ENCODE measurements at places on chromosomes 6 and 20. TPM values are rescaled to one million over a fixed set of nuclear protein-coding genes. Genes with fewer than 3 reads are reported as not detected.

GRCh38 chr6:141548966-141549365, 583.8 kb upstream of the GJE1 start:
- no peak overlapping the region for H3K4me3 ChIP-seq
- no peak for DNase-seq
- H3K4me1 ChIP-seq, result peaks cover 10% of the 10 kb centered on the region
- H3K27me3 ChIP-seq, result no peaks in the 10 kb centered on the region
- peaks cover 61% of the 10 kb centered on the region for H3K36me3 ChIP-seq
- no peak overlapping the region for H3K27ac ChIP-seq

- no peaks in the 10 kb centered on the region for H3K36me3 ChIP-seq
- H3K4me3 ChIP-seq, result no peak overlapping the region
- no peak overlapping the region for H3K27ac ChIP-seq
- no peaks in the 10 kb centered on the region for H3K27me3 ChIP-seq
Measured at GRCh38 chr6:155678361-155678760, 222.7 kb upstream of the NOX3 start.

DNA sequence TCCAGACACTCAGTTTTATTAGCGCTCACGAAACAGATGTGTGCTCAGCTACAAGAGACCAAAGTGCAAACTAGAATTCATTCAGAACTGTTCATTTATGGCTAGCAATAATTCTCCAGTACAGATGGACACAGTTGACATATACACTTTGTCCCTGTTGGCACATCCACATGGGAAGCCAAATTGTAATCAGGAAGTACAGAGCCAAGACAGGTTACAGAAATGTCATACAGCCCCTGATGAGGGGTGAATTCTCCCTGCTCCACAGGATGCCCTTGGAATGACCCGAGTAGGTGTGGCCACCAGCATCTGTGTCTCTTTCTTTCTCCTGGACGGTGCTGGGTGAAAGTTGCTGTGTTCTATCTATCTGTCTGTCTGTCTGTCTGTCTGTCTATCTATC, 7.6 kb downstream of the DHX35 start:
- 0 out of 2 replicates have a peak, but pooled peaks cover 3% of the 10 kb centered on the region for H3K4me1 ChIP-seq
- DNase-seq, result no peak
- H3K27me3 ChIP-seq, result no peaks in the 10 kb centered on the region
- no peak overlapping the region for H3K27ac ChIP-seq

DNA sequence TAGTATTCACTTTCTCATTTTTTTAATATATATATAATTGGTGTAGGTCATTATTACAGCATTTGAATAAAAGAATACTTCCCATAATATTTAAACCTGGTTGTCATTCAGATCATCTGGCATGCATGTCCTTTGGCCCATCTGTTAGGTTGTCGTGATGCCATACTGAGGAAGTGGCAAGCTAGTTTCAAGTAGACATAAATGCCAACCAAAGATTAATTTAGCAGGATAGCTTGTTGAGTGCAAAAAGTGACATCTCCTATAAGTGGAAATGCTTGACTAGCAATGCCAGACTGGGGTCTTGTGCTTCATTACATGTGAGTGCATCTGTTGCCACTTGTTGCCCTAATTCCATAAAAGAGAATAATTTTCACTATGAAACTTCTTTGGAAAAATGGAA, 1044.7 kb downstream of the GRIK2 start:
- DNase-seq, result no peak
- no peaks in the 10 kb centered on the region for H3K36me3 ChIP-seq
- 0 out of 2 replicates have a peak, but pooled peaks cover 2% of the 10 kb centered on the region for H3K4me1 ChIP-seq
- no peak overlapping the region for H3K27ac ChIP-seq
- H3K27me3 ChIP-seq, result no peaks in the 10 kb centered on the region
- H3K4me3 ChIP-seq, result no peak overlapping the region

DNA sequence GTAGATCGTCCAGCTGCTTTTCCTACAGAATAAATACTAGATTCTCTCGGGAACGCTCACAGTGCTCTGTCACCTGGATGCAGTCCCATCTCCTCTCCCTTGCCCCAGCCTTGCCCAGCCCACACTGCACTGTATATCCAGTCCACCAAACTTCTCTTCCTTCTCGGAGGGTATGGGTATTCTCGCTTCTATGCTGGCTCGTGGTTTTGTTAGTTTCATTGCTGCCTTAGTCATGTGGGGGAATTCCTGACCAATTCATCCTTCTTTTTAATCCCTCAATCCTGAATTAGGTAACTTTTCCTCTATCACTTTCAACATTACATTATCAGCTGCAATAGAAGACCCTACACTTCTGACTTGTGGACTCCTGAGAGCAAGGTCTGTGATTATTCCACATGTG, 252.4 kb downstream of the GMDS start:
- peaks cover 9% of the 10 kb centered on the region for H3K4me1 ChIP-seq
- H3K36me3 ChIP-seq, result no peaks in the 10 kb centered on the region

DNA sequence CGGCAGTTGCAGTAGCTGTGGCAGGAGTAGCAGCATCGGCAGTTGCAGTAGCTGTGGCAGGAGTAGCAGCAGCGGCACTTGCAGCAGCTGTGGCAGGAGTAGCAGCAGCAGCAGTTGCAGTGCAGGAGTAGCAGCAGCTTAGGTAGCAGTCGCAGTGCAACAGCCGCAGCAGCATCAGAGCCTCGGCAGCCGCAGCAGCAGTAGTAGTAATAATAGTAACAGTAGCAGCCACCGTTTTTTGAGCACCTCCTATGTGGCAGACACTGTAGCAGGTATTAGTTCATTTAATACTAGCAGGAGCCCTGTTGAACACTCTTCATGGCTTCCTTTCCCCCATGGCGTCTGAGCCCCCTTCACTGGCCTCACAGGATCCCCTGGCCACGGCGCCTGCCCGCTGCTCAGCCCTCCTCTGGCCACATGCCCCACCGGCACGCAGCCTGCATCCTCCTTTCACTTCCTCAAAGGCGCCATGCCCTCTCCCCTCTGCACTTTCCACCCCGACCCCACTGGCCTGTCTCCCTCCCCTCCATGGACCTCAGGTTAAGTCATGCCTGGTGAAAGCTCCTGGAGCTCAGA, 19.1 kb upstream of the IRF4 start:
- H3K4me1 ChIP-seq, result peaks cover 14% of the 10 kb centered on the region
- H3K36me3 ChIP-seq, result peaks cover 58% of the 10 kb centered on the region
- peaks cover 16% of the 10 kb centered on the region for H3K27me3 ChIP-seq
- DNase-seq, result no peak

GRCh38 chr6:130140084-130140483, 82.7 kb downstream of the SAMD3 start:
- H3K27ac ChIP-seq, result no peak overlapping the region
- peaks cover 8% of the 10 kb centered on the region for H3K36me3 ChIP-seq
- peaks cover 18% of the 10 kb centered on the region for H3K4me1 ChIP-seq
- H3K27me3 ChIP-seq, result no peaks in the 10 kb centered on the region

DNA sequence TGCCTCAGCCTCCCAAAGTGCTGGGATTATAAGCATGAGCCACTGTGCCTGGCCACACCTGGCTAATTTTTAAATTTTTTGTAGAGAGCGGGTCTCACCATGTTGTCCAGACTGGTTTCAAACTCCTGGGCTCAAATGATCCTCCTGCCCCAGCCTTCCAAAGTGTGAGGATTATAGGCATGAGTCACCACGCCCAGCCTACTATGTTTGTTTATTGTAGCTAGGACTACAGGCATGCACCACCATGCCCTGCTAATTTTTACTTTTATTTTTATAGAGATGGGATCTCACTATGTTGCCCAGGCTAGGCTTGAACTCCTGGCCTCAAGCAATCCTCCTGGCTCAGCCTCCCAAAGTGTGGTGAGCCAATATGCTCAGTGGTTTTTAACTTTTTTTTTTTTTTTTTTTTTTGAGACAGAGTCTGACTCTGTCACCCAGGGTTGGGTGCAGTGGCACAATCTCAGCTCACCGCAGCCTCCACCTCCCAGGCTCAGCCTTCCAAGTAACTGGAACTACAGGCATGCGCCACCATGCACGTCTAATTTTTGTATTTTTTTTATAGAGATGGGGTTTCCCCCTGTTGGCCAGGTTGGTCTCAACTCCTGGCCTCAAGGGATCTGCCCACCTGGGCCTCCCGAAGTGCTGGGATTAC, 12.0 kb upstream of the DDX43 start:
- no peak overlapping the region for H3K27ac ChIP-seq
- DNase-seq, result no peak
- no peaks in the 10 kb centered on the region for H3K36me3 ChIP-seq
- H3K27me3 ChIP-seq, result no peaks in the 10 kb centered on the region
- no peak overlapping the region for H3K4me3 ChIP-seq

DNA sequence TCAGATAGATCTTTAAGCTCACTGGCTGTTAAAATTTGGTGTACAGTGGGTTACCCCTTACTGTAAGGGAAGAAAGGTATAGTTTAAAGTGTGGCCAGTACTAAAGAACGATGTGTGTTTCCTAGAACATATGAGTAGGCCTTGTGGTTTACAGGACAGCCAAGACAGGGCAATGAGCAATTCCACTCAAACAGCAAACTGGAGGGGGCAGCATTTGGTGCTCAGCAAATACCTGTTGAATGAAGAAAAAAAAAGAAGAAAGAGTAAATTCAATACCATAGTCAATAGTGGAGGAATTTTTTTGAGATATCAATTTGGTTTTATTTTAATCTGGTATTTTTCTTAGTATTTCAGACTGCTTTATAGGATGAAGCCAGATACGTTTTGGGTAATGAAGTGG, 3.8 kb upstream of the NCOA5 start:
- H3K36me3 ChIP-seq, result no peaks in the 10 kb centered on the region
- no peak for DNase-seq
- peaks cover 10% of the 10 kb centered on the region for H3K27me3 ChIP-seq
- H3K4me1 ChIP-seq, result peaks cover 5% of the 10 kb centered on the region
- no peak overlapping the region for H3K4me3 ChIP-seq

DNA sequence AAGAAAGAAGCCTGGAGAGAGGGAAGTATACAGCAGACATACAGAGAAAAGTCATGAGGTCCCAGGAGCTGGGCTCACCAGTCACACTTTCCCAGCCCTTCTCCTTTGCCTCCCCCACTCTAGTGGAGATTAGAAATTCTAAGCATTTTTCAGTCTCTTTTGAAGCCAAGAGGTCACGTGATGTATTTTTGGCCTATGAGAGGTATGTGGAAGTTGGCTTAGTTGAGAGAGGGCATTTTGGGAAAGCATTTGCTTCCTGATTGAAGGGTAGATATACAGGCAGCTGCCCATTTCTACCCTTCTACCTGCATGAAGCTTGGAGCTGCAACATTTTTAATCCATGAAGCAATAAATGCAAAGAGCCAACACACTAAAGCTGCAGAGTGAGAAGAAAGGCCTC, 106.0 kb upstream of the TNFAIP3 start:
- no peaks in the 10 kb centered on the region for H3K4me1 ChIP-seq
- DNase-seq, result no peak
- H3K36me3 ChIP-seq, result no peaks in the 10 kb centered on the region
- H3K27ac ChIP-seq, result no peak overlapping the region

- no peaks in the 10 kb centered on the region for H3K36me3 ChIP-seq
- H3K27ac ChIP-seq, result no peak overlapping the region
- peak; percentile 31 for DNase-seq
- H3K4me1 ChIP-seq, result peaks cover 33% of the 10 kb centered on the region
- no peak overlapping the region for H3K4me3 ChIP-seq
Measured at GRCh38 chr6:136103763-136104311, 146.3 kb downstream of the MTFR2 start.

- no peak for DNase-seq
- peaks cover 31% of the 10 kb centered on the region for H3K36me3 ChIP-seq
- no peak overlapping the region for H3K4me3 ChIP-seq
- peaks cover 20% of the 10 kb centered on the region for H3K4me1 ChIP-seq
Measured at GRCh38 chr20:47568019-47568418, 66.3 kb downstream of the NCOA3 start.

DNA sequence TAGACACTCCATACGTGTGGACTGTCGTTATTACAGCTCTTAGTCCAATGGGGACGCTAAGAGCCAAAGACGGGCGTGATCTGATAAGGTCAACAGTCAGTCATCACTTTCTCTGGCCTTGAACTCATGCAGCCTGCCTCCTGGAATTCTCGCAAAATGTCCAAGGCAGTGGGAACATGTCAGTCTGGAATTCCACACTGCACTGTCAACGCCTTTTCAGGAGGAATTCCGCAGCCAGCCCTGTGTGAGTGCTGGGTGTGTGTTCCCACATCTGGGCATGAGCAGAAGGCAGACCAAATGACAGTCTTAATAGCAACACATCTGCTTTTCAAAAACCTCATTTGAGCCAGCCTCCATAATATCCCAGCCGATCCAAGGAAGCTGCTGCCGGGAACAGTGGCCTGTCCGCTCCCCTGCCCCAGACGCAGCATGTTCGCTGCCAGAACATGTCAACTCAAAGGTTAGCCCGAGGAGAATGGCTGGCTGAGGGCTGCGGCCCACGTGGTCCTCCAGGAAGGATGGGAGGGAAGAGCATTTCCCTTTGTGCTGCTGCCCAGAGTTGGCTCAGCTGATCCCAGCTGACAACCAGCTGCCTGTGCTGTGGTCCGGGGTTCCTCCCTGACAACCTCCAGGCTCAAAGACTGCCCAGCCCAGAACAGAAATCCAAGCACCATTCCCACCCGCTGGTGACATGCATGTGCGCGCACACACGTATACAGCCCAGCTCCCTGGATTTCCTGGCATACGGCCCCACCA, 103.1 kb downstream of the SULF2 start:
- DNase-seq, result no peak
- H3K36me3 ChIP-seq, result no peaks in the 10 kb centered on the region
- no peak overlapping the region for H3K4me3 ChIP-seq
- peaks cover 3% of the 10 kb centered on the region for H3K4me1 ChIP-seq

DNA sequence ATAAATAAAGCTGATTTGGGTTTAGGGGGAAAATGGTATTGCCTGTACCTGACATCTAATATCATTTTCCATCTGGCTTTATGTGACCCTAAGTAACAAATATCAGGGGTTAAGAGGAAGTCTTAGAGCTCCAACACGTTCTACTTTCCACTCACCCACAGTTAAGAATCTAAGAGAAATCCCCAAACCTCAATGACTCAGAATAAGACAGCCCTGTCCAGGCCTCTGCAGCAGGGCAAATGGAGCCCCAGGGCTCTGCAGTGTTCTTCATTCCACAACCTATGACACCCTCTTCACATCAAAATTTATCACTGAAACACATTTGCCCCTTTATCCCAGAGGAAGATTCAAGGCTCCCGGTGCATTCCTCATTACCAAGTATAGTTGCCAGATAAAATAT, 20.3 kb upstream of the TENT5A start:
- no peaks in the 10 kb centered on the region for H3K36me3 ChIP-seq
- no peaks in the 10 kb centered on the region for H3K27me3 ChIP-seq
- peaks cover 19% of the 10 kb centered on the region for H3K4me1 ChIP-seq

GRCh38 chr6:26593278-26594130, 3.2 kb upstream of the ABT1 start:
- H3K4me1 ChIP-seq, result peaks cover 11% of the 10 kb centered on the region
- peaks cover 17% of the 10 kb centered on the region for H3K27me3 ChIP-seq
- no peak overlapping the region for H3K4me3 ChIP-seq
- H3K27ac ChIP-seq, result no peak overlapping the region
- peak; percentile 59 for DNase-seq
- H3K36me3 ChIP-seq, result peaks cover 6% of the 10 kb centered on the region

GRCh38 chr6:158011980-158012566, 30.4 kb downstream of the SYNJ2 start:
- no peak for DNase-seq
- H3K27me3 ChIP-seq, result no peaks in the 10 kb centered on the region
- peaks cover 16% of the 10 kb centered on the region for H3K4me1 ChIP-seq
- H3K4me3 ChIP-seq, result no peak overlapping the region

Gene DEFB132
- not detected for total RNA-seq

Gene RBBP8NL
- 1.4 TPM for total RNA-seq

Gene HLA-DQA1
- 0.92 TPM for total RNA-seq

Gene NKX2-2
- total RNA-seq, result not detected
